Right hindlimb (tissue), 1 donor: ENCODE measurements at places on chromosomes 11 and 22.

- no peak for DNase-seq
Observed at GRCh38 chr11:63841554-63841953, 2.6 kb downstream of the MARK2 start.

- no peak for DNase-seq
Observed at GRCh38 chr11:75563501-75563977, 1.5 kb downstream of the SERPINH1 start.

DNA sequence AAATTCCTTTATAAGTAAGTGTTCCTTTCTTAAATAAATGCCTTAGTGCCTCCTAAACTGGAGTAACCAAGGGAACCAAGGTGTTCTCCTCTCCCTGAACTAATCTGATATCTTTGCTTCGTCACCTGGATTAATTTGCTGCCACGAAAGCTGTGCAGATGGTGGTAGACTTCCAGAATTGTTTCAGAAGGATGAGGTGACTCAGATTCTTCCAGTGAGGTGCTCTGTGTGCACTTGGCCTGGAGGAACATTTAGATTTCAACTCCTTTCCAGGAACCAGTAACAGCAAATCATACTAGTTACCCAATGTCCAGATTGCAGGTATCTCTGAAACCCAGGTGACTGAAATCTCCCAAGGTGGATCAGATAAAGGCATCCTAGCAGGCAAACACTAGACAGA is 181.9 kb downstream of the FAT3 start:
- DNase-seq: no peak

GRCh38 chr11:115411120-115411519 is 93.1 kb downstream of the CADM1 start:
- no peak for DNase-seq

GRCh38 chr22:24140357-24140756 is 40.9 kb upstream of the SUSD2 start:
- DNase-seq: no peak

- DNase-seq: no peak
Observed at GRCh38 chr11:114209904-114210303, 86.3 kb upstream of the NNMT start.

GRCh38 chr11:116960930-116961329 is 123.5 kb upstream of the APOA1 start:
- DNase-seq: peak; percentile 40

- no peak for DNase-seq
Observed at GRCh38 chr11:78748918-78749690, 174.4 kb upstream of the NARS2 start.

- no peak for DNase-seq
Observed at GRCh38 chr22:40241200-40241763, 63.6 kb downstream of the TNRC6B start.

DNA sequence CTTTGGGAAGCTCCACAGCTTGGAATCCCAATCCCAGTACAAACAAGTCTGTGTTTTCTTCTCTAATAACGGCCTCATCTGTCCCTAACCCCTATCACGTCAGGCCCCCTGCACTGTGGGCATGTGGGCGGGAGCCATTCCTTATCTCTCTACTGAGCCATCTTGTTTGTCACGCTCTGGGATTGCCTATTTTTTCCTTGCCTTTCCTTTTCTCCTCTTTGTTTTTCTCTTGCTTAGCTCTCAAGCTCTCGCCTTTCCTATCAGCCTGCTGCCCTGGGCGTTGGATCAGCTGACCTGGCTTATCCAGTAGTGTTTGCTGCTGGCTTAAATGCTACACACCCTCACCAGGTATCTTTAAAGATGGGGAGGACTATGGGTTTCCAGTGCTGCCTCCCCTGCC is 35.8 kb downstream of the ARHGAP1 start:
- no peak for DNase-seq

GRCh38 chr11:119843877-119844276 is 114.9 kb upstream of the NECTIN1 start:
- DNase-seq: no peak

- no peak for DNase-seq
Observed at GRCh38 chr11:58807343-58807742, 37.2 kb downstream of the GLYATL2 start.

- DNase-seq: no peak
Observed at GRCh38 chr22:19169002-19169946, 9.3 kb downstream of the SLC25A1 start.

- DNase-seq: no peak
Observed at GRCh38 chr22:31332886-31333285, 13.3 kb downstream of the PATZ1 start.

DNA sequence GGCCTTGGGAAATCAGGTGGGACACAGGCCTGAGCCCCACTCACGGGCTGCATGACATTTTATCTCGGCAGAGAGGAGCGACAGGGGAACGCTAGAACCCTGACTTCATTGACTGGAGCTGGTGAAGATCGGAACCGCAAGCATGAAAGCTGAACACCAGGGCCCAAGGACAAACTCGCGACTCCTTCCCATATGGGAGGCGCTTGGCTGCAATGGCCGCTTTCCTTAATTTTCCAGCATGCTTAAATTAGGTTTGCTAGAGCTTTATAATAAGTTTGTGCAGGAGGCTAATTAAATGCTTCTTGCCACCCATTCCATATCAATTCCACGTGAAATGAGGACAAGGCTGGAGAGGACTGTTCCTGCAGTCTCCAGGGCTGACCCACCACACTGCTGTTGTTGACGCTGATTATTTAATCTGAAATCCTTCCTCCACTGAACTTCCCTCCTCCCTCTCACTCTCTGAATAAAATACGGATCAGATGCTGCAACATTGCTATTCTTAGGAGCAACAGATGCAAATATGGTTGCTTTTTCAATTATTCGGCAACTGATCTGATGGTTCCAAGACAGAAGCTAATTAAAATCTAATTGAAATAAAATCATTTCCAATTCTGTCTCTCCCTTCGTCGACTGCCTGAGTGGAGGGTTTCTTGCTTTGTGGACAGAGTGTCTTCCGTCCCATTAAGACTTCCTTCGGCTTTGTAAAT is 692.9 kb downstream of the OPCML start:
- no peak for DNase-seq

- no peak for DNase-seq
Observed at GRCh38 chr11:37907436-37908218, 1309.6 kb upstream of the RAG2 start.

- no peak for DNase-seq
Observed at GRCh38 chr11:75490221-75491181, 35.2 kb downstream of the GDPD5 start.

GRCh38 chr11:113045146-113045545 is 83.9 kb downstream of the NCAM1 start:
- no peak for DNase-seq

- no peak for DNase-seq
Observed at GRCh38 chr11:33147559-33147958, 13.7 kb downstream of the CSTF3 start.
